SJCRH30 (cell line): ENCODE measurements at places on chromosomes 1 and 21. TPM values are rescaled to one million over a fixed set of nuclear protein-coding genes. Genes with fewer than 3 reads are reported as not detected.

- DNase-seq, result no peak
Measured at GRCh38 chr21:34949030-34949429, 100.1 kb downstream of the RUNX1 start.

GRCh38 chr1:109976762-109977161 lies 7.8 kb upstream of the AHCYL1 start:
- DNase-seq, result no peak

DNA sequence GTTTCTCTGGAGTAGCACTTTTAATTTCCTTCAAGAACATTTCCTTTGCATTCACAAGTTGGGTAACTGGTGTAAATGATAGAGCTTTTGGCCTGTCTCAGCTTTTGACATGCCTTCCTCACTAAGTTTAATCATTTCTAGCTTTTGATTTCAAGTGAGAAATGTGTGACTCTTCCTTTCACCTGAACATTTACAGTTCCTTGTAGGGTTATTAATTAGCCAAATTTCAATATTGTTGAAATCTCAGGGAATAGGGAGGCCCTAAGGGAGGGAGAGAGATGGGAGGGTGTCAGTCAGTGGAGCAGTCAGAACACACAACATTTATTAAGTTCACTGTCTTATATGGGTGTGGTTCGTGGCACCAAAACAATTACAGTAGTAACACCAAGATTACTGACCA lies 14.2 kb downstream of the AADACL3 start:
- DNase-seq, result no peak

SYNC gene
- 1.1 and 1.6 TPM in 2 replicates for total RNA-seq

ZYG11A gene
- 0.03 and 0.22 TPM in 2 replicates for total RNA-seq

FNDC10 gene
- 1.5 and 1.9 TPM in 2 replicates for total RNA-seq

DNA sequence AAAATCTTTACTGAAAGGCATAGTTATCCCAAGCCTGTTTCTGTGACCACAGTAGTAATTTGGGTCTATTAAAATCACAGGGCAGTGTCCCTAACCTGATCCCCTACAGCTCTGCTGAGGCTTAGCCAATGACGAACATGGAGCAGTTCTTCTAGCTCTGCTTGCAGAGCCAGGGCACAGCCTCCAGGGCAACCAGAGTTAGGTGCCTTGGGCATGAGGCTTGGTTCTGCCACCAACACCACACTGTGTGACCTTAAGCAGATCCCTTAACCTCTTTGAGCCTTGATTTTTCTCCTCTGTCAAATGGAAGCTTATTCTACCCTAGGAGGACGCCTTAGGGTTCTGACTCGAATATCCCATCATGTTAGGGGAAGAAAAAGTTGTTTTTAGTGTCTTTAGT lies 86.7 kb upstream of the TLR5 start:
- DNase-seq, result no peak

DNA sequence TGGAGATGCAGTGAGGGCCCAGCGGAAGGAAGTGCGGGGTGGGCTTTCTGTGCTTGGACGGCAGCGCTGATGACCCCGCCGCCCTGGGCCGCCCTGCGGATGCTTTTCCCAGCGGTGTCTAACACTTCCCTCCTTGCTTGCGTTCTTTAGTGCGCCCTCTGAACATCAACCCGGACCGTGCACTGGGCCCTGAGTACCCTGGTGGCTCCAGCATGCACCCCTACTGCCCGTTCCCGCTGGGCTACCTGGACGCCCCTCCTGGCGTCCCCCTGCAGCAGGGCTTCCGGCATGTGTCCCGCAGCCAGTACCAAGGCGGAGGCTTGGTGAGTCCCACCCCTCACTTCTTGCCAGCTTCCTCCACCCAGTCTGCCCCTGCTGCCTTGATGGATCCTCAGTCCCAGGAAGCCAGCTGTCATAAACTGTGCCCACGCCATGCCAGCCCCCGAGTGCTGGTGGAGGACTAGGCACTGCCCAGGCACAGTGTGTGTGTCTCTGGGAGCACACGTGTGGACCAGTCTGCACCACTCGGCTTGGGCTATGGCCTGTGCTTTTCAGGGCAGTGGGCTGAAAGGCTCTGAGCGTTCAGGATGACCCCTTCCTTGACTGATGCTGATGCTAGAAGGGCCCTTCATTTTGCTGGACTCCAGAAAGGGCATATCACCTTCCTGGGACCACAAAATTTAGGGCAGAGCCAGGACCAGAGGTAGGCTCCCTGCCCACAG lies 2.3 kb downstream of the DMRTB1 start:
- DNase-seq, result no peak

RBP7 gene
- not detected in 2 replicates for total RNA-seq

DNA sequence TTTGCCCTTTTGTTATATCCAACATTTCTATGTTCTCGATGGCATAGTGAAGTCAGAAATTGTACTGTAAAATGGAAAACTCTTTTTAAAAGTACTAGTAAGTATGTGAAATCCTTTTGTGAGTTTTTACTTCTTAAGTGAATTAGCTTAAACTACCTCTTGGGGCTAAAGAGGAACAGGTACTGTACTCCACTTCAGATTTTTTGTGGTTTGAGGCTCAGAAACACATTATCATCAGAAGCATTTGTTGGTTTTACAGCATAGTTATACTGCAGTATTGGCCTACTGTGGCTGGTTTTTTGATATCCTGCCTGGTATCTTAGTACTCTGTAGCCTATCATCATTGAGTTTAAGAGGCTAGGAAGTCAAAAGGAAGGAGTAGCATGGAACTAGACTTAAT lies 117.2 kb downstream of the NRDC start:
- DNase-seq, result no peak

DNA sequence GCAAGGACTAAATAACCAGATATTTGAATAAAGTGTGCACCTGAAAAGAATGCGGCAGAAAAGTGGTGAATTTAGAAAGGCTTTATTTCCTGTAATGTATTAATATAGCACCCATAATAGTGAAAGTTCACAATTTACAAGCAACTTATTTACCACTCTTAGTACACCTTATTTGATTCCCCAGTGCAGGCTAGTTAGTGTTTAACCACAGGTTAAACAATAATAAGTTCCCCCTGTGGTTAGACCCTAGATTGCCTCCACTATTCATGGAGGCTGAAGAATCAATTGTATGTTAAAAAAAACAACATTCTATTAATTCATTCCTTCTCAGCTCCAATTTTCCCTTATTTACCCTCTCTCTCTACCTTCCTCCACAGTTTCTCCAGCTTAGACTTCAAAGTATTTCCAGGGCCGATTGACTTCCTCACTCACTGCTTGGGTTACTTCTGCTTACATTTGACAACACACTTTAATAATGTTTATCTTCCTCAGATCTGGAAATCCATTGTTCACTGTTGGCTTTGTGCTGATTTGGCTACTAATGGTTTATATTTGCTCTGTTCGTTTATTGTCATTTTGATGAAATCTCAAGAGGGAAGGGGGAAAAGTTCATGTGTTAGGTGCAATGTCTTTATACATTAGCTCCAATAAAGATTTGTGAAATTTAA lies 796.3 kb downstream of the BRINP3 start:
- no peak for DNase-seq

GRCh38 chr1:13916530-13916929 lies 216.5 kb downstream of the PRDM2 start:
- no peak for DNase-seq

- peak; percentile 78 for DNase-seq
Measured at GRCh38 chr1:24910751-24911650, 19.1 kb downstream of the RUNX3 start.

DNA sequence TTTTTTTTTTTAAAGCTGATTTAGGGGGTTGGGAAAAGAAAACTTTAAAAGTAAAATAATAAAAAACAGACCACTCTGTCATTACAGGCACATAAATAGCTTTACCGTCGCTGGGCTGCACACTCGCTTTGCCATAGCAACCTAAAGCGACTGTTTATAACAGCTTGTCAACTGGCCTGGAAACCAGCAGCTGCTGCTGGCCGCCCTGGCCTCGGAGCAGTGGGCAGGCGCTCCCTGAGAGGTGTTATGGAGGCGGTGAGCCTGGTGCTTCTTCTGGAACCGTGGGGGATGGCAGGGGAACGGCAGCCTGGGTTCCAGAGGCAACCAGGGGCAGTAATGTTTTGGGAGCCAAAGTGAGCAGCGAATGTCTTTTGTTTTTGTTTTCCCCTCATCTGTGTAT lies 45.7 kb downstream of the ATP2B4 start:
- DNase-seq, result peak; percentile 77

AHDC1 gene
- 29.7 and 30.6 TPM in 2 replicates for total RNA-seq

GRCh38 chr1:157968508-157968907 lies 24.9 kb upstream of the KIRREL1 start:
- peak; percentile 12 for DNase-seq

- DNase-seq, result no peak
Measured at GRCh38 chr1:211511947-211512346, 20.0 kb upstream of the RD3 start.

DNA sequence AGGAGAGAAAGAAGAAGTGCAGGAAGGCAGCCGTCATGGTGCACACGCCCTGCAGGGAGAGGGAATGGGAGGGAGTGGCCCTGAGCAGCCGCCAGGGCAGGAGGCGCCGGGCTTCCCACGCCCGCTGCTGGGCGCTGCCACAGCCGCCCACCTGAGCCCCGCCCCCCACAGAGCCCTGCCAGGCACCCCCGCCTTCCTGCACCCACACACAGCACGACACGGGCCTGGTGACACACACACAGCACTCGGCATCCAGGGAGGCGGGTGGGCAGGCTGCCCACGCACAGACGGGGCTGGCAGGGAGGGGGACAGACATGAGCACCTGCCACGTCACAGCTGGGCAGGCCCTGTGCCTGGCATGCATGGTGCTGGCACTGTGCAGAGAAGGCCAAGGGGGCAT lies 27.5 kb downstream of the ADGRB2 start:
- no peak for DNase-seq

KIAA1614 gene
- total RNA-seq, result 59.9 and 63.1 TPM in 2 replicates

USP21 gene
- total RNA-seq, result 16.0 and 17.6 TPM in 2 replicates

OR2M3 gene
- total RNA-seq, result 0.02 TPM in 1 of 2 replicates, not detected in the other

CDC14A gene
- 10.2 and 12.2 TPM in 2 replicates for total RNA-seq

DNA sequence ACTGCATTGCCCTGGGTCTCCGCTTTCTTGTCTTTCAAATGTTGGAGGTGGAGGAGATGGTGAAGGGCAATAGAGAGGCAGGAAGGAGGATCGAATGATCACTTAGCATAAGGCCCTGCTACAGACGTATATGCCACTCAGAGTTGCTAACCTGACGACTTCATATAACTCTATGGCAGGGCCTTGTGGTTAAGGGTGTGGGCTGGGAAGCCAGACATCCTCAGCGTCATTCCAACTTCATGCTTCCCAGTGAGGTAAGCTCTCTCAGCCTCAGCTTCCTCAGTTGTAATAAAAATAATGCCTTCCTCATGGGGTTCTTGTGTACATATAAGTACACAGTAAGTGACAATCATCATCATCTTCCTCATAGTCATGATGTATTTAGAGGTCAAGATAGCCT lies 54.6 kb downstream of the CASQ2 start:
- no peak for DNase-seq

GRCh38 chr1:229894532-229894931 lies 172.5 kb upstream of the GALNT2 start:
- DNase-seq, result no peak

GRCh38 chr1:84724128-84724860 lies 34.0 kb upstream of the SSX2IP start:
- peak; percentile 16 for DNase-seq

HMGCS2 gene
- total RNA-seq, result not detected in 2 replicates

DNA sequence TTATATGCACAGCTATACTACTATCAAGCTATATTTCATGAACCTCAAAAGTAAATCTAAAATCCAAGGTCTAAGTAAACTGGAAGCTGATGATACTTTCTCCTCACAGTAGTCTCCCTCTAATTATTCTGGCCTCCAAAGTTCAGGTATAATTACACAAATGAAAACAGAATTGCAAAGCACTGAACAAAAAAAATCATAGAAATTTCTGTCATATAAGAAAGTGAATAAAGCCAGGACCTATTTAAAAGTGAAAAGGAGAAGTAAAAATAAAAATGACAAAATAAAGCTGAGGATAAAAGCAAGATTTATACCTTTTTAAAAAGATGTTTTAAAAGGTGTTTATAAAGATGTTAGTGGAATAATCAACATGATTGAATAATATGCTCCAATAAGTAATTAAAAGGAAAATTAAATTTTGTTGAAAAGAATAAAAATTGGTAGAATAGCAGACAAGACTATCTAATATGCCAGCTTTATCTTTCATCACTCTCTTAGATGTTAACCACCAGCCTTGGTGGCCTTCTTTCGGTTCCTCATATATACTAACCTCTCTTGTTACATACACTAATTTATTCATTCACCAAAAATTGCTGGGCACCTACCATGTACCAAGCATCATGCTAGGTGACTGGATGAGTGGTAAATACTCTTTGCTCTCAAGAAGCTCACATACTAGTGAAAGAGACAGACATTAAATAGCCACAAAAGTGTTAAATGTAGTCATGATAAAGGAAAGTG lies 25.1 kb downstream of the SHCBP1L start:
- no peak for DNase-seq

GNG4 gene
- total RNA-seq, result 19.7 and 19.8 TPM in 2 replicates

- no peak for DNase-seq
Measured at GRCh38 chr1:89635825-89636815, 3.2 kb downstream of the LRRC8C start.

TMEM240 gene
- total RNA-seq, result 1.5 and 1.9 TPM in 2 replicates

DNA sequence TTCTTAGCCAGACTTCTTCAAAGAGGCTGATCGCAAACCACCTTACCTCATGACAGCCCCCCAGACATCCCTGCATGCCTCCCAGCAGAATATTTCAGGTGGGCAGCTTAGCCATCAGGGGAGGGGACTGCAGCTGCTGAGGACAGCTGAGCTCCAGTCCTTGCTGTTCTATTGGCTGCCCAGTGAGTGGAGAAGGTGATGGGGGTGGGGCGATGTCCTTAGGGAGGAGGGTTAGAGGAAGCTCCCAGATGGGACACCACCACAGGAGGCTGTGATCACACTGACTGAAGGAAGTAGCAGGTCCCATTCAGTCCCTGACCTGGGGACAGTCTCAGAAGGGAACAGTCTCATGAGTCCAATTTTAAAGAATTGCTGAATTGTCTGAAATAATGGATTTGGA lies 38.3 kb downstream of the GJA5 start:
- DNase-seq, result no peak

AADACL4 gene
- total RNA-seq, result not detected in 2 replicates

C1orf87 gene
- total RNA-seq, result not detected in 2 replicates

NIBAN1 gene
- total RNA-seq, result 0.46 and 0.59 TPM in 2 replicates

GRCh38 chr1:175824079-175824478 lies 80.7 kb upstream of the TNR start:
- DNase-seq, result no peak

DNA sequence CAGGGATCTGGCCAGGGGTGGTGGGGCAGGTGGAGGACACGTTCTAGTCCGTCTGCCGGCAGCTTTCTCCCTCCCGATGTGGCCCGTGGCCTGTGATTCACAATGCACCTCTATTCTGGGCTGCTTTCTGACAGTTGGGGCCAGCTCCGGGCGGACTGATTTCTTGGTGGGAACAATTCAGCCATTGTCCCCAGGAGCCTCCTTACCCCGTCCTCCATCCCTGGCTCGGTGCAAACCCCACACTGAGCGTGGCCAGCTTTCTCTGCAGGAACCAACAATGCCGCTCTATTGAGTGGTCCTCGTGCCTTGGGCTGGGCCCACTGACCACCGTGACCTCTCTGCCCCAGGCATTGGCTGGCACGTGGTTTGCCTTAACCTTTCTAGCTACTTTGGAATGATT lies 29.7 kb downstream of the PADI2 start:
- DNase-seq, result peak; percentile 80

GRCh38 chr1:181184621-181185020 lies 96.1 kb downstream of the IER5 start:
- no peak for DNase-seq
